Umbilical cord (tissue), 2 donors: ENCODE measurements at places on chromosomes 11 and 22. TPM values are rescaled to one million over a fixed set of nuclear protein-coding genes. Genes with fewer than 3 reads are reported as not detected.

GRCh38 chr11:128599729-128600128 is 12.4 kb upstream of the ETS1 start:
- DNase-seq, result no peak

OR5A1 gene
- 2.2 TPM for total RNA-seq

OR52I2 gene
- 4.8 TPM for total RNA-seq

GRCh38 chr22:42307806-42308563 is 37.5 kb upstream of the TCF20 start:
- no peak for DNase-seq

GRCh38 chr11:1757861-1758610 is 5.7 kb downstream of the CTSD start:
- DNase-seq, result no peak

DNA sequence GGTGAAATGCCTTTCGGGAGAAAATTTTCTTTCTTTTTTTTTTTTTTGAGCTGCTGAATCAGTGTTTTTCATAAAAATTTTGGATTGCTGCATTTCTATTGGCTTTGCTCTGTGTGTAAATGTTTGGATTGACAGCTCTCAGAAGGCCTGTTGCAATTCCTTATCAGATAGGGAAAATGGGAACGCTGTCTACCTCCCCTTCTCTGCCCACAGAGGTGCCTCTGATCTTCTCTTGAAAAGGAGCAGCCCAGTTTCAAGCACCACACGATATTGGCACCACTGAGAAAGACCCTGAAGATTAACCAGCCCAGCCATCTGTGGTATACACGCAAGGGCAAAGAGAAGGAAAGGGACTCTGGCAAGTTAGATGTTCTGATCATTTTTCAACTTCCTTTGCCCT is 1272.2 kb downstream of the LRRC4C start:
- DNase-seq, result no peak

GRCh38 chr22:24077416-24077815 is 66.3 kb downstream of the CABIN1 start:
- no peak for DNase-seq

DNA sequence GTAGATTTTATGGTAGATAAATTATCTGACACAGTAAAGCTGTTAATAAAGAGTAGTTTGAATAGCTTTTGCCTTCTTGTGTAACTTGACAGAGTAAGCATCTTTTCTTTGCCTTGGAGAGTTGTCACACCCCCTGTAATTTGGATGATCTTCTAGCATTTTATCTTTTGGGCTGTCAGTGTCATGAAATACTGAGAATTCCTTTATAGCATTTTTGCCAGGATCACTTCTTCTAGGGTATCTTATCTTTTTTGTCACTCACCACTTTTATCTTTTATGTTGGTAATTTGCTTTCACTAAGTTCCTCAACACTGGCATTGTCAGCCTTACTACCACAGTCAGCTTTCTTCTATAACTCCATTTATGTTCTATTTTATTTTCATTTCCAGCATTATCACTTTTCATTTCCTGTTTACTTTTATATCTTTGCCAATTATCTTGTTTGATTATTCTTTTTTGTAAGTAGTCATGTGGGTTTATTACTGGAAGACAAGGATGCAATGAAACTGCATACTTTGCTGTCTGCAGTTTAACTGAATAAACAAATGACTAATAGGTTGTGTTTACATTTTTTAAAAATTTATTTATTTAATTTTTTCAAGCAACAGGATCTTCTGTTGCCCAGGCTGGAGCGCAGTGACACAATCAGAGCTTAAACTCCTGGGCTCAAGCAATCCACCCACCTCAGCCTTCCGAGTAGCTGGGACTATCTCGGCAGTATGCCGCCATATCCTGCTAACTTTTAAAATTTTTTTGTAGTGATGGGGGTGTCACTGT is 28.1 kb upstream of the ACAT1 start:
- DNase-seq, result no peak

DNA sequence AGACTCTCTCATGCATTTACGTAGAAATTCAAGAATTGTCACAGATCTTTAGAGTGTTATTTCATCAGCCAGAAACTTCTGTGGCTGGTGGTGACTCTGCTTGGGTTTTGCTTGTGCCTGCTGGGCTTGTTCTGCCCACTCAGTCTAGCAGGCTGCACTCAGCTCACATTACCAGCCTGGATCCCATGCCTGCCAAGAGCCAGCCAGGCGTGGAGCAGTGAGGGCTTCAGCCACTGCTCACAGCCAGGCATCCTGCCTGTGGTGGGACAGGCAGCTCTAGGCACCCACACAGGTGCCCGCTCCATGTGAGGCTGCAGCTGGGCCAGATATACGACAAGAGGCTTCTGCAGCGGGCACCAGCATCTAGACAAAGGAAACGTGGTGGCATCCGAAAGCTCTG is 1213.3 kb upstream of the RAG2 start:
- no peak for DNase-seq

CLMP gene
- 81.1 TPM for total RNA-seq

ARHGAP20 gene
- 4.6 TPM for total RNA-seq

NXPE4 gene
- total RNA-seq, result not detected

OR52N4 gene
- 1.9 TPM for total RNA-seq

MRE11 gene
- 12.5 TPM for total RNA-seq

PRR33 gene
- total RNA-seq, result not detected

OR6T1 gene
- 1.2 TPM for total RNA-seq

IL18 gene
- 16.9 TPM for total RNA-seq

DNA sequence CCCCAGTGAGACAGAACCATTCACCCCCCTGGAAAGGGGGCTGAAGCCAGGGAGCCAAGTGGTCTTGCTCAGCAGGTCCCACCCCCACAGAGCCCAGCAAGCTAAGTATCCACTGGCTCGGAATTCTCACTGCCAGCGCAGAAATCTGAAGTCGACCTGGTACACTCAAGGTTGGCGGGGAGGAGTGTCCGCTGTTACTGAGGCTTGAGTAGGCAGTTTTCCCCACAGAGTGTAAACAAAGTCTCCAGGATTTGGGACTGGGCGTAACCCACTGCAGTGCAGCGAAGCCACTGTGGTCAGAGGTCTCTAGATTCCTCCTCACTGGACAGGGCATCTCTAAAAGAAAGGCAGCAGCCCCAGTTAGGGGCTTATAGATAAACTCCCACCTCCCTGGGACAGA is 10.0 kb downstream of the PATE1 start:
- no peak for DNase-seq

- no peak for DNase-seq
Measured at GRCh38 chr11:117796456-117796871, 552 bp downstream of the DSCAML1 start.

DNA sequence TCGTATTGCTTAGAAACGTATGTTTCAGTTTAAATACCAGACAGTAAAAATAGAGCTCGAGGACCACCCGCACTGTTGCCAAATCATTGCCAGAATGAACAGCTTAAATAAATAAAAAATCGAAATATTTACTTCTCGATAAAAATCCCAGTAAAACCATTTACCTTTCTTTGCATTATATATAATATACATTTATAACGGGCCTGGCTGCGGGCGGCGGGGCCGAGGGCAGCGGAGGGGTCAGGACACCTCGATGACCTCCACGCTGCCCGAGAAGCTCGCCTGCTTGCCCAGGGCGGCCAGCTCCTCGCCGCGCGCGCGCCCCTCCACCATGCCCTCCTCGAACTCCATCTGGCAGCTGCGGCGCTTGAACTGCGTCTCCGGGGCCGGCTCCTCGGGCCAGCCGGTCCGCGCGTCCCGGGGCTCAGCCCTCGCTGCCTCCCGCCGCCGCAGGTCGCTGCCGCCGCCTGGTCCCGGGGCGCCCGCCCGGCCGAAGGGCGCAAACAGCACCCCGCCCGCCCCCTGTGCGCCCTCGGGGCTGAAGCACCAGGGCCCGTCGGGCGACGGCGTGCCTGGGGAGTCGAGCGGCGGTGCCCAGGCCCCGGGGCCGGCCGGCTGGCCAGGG is 15.7 kb downstream of the DUSP8 start:
- DNase-seq, result no peak

CALCA gene
- total RNA-seq, result not detected

- DNase-seq, result no peak
Measured at GRCh38 chr11:21949763-21950413, 243.0 kb upstream of the ANO5 start.

GRCh38 chr11:66339162-66339675 is 3.0 kb upstream of the RIN1 start:
- no peak for DNase-seq

DNA sequence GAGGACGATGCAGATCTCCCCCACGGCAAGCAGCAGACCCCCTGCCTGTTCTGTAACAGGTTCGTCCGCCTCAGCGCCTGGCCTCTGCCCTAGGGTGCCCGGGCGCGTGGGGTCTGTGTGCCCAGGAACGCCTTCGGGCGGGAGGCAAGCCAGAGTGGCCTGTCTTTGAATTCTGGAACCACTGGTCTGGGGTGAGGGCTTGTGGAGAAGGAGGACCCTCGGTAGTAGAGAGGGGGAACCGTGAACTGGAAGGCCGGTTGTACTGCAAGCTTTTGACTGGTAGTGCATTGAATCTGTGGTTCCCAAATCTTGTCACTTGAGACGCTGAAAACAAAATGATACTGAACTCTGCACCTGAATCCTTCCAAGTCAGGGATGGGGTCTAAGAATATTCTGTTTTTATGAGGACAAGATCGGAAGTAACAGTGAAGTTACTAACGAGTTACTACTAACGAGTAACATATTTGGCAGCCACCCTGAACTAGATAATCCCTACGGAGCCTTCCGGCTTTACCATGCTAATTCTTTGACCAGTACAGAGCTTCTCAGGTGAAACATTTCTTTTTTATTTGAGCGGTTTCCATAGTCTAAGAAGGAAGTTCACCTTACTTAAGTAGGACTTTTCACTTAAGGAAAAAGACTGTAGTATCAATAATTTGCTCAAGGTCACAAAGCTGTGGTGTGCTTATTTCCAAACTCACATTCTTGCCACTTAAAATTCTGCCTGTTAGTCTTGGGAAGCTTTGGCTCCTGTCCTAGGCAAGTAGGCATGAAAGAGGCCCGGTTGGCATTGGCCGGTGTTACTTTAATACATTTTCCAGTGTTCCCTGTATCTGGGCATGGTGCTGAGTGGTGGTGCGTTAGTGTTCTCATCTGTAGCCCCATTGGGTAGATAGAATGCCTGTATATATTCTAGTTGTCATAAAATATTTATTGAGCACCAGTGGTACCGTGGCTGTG is 860 bp downstream of the PRMT3 start:
- no peak for DNase-seq
